Kidney (tissue), 22 donors: ENCODE measurements at places on chromosomes 7 and 10. TPM values are rescaled to one million over a fixed set of nuclear protein-coding genes. Genes with fewer than 3 reads are reported as not detected.

DNA sequence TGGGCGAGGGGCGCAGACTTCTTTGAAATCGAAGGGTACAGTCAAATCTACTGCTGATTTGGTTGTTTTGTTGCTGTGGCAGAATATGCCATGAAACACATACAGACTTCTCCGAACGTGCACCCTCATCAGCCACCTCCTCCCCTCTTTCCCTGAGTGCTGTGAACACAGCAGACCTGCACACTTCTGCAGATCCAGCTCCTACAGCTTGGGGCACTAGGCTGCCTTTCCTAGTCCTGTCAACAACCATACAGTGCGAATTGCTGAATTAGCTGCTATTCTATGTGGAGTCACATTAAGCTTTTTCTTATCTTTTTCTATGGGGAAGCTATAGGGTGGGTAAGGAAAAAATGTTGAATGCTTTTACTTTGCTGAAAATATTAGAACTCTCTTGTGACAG, 57.5 kb downstream of the COL17A1 start:
- H3K4me3 ChIP-seq, result no peak overlapping the region
- no peak for DNase-seq
- peaks cover 30% of the 10 kb centered on the region for H3K36me3 ChIP-seq
- no peak overlapping the region for H3K27ac ChIP-seq
- H3K4me1 ChIP-seq, result peaks cover 6% of the 10 kb centered on the region
- no peaks in the 10 kb centered on the region for H3K27me3 ChIP-seq

GATA3 gene
- total RNA-seq, result 23.5 TPM

GRCh38 chr10:116984202-116984990, 20.6 kb downstream of the SHTN1 start:
- H3K36me3 ChIP-seq, result no peaks in the 10 kb centered on the region
- H3K4me3 ChIP-seq, result no peak overlapping the region
- H3K27ac ChIP-seq, result no peak overlapping the region
- no peaks in the 10 kb centered on the region for H3K27me3 ChIP-seq
- H3K4me1 ChIP-seq, result no peaks in the 10 kb centered on the region
- no peak for DNase-seq

PNLIPRP3 gene
- not detected for total RNA-seq

GRCh38 chr7:85119934-85120333, 66.9 kb downstream of the SEMA3D start:
- H3K4me3 ChIP-seq, result no peak overlapping the region
- H3K27me3 ChIP-seq, result no peaks in the 10 kb centered on the region
- DNase-seq, result no peak
- no peaks in the 10 kb centered on the region for H3K36me3 ChIP-seq
- H3K4me1 ChIP-seq, result no peaks in the 10 kb centered on the region
